ENCODE measurements at places on chromosomes 6 and 20.

DNA sequence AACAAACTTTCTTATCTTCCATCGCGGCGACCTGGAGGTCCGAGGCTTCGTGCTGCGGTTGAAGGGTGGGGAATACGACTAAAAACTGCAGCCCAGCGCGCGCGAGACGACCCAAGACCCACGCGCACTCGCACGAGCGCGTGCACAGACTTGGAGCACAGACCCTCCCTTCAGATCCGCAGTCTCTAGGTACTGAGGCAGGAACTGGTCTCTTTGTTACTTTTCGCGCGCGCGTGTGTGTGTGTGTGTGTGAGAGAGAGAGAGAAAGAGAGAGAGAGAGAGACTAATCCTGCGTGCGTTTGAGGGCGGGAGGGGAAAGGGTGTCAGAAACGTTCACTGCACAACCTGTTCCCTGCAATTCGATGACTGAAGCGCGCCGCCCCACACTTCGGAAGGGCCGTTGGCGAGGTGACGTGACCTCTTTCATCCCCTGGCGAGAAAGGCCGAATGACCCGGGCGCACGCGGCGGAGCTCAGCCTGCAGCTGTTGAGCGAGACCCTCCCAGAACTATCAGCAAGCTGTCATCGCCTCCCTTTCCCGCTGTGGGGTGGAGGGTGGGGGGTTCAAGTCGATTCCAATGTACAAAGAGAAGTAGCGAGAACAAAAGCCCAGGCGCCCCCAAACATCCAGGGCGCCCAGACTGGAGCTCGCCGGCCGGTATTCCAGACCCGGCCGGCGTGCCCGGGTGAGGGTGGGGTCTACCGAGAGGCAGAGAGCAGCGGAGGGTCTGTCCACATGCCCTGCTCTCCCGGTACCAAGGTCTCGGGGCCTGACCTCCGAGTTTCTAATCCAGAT is 1.5 kb upstream of the TUBB2B start:
- no peak for DNase-seq

DNA sequence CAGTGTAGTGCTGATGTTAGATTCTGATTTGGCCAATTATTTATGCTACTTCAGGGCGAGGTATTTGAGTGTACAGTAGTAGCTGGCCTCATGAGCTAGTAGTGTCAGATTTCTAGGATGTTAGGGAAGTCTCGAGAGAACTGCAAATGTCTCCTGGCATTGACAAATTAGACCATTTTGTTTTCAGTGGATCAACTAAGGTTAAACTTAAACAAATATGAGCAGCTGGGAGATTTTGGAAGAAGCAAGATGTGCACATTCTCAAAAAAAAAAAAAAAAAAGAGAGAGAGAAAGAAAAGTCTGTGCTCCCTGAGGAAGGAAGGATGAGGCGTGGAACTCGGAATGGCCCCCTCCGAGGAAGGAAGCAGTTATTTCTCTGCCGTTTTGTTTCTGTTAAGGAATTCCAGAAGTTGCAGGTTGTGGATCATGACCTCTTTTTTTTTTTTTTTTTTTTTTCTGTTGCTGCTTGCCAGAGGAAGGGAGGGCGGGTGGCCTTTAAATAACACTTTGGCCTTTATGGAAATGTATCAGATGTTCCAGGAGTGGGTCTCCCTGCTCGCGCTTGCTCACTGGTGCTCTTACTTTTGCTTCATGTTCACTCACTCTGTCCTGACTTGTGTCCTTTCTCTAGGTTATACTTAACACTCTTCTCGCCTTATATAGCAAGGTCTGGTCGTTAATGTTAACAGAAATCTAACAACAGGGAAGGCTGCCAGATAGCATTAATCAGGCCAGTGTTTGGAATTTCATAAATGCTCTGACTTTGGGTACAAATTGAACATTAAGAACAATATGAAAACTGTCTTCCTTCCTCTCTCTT is 124.4 kb downstream of the TCP11 start:
- no peak for DNase-seq

DNA sequence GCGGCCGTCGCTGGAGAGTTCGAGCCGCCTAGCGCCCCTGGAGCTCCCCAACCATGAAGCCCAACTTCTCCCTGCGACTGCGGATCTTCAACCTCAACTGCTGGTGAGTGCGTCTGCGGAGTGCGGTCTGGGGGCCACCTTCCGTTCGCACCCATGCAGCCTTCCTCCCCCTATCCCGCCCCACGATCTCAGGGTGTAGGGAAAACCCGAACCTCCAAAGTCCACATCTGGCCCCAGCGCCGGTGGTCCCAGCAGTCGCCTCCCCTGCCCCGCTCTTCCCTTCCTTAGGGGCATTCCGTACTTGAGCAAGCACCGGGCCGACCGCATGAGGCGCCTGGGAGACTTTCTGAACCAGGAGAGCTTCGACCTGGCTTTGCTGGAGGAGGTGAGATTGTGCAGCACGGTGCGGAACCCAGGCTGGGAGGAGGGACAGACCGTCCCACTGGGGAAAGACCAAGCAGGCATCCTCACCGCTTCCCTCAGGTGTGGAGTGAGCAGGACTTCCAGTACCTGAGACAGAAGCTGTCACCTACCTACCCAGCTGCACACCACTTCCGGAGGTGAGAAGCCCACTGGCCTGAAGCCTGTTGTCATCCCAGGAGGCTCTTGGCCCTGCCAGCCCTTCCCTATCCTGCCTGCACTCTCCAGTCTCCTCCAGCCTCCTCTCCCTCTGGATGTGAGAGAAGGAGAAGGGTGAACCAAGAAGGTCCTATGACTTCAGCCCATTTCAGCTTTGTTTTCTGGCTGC is 719 bp downstream of the SMPD2 start:
- DNase-seq = no peak

DNA sequence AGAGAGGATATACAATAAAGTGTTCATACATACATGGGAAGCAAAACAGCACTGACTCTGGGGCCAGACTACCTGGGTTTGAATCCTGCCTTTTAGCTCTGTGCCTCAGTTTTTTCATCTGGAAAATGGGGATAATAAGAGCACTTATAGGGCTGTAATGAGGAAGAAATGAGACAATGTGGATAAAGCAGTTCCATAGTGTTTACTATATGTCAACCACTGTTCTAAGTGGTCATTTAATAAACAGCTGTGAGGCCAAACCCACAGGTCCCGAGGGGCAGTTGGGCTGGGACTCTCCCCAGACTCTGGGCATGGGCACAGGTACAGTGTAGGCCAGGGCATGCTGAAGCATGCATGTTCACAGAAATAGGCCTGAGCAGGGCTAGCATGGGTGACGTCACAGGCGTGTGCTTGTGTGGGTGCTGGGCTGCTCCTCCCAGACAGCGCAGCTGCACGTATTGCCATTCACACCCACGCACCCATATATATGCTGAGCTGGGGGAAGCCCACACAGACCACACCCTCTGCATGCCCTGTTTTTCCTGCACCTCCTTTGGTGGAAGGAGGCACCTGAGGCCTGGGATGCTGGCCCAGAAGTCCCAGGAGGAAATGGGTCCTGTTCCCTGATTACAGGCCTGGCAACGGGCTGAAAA is 3.5 kb upstream of the PLCG1 start:
- no peak for DNase-seq

- DNase-seq = no peak
Observed at GRCh38 chr6:624979-625378, 31.9 kb downstream of the HUS1B start.

GRCh38 chr6:69622924-69623323 is 173.9 kb downstream of the LMBRD1 start:
- no peak for DNase-seq

GRCh38 chr6:117459204-117459944 is 23.1 kb upstream of the DCBLD1 start:
- no peak for DNase-seq

DNA sequence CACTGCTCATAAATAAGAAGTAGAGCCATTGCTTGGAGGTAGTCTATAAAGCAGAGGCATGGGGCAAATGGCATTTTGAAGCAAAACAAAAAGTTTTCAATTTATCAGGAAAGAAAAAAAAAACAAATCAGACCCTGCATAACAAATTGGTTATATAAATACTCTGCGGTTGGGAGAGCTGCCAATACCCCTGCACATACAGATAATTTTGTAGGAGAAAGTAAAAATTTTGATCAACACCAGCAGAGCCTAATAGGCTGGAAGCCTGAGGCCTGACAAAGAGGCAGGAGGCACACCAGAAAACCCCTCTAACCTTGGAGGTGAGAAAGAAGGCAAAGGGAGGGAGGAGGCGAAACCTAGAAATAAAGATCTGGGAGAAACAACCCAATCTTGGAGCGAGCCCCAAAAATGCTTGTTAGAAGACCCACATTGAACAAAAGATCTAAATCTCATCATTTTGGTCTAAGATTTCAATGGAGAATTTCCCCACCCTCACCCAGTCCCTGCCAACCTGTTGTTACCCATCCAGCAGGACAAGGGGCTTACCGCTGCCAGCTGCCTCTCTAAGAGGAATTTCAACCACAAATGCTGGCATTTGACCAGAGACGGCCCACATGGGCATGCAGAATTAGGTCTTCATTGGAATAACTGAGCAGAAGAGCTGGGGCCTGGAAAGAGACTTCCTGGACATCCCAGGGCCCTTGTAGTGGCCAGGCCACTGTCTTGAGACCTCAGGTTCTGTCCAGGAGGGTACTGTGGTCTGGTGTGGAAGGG is 28.4 kb downstream of the FOXA2 start:
- DNase-seq = no peak

GRCh38 chr6:136284909-136285308 is 4.7 kb downstream of the BCLAF1 start:
- DNase-seq = no peak

GRCh38 chr20:50251992-50252511 is 61.4 kb downstream of the CEBPB start:
- DNase-seq = no peak

DNA sequence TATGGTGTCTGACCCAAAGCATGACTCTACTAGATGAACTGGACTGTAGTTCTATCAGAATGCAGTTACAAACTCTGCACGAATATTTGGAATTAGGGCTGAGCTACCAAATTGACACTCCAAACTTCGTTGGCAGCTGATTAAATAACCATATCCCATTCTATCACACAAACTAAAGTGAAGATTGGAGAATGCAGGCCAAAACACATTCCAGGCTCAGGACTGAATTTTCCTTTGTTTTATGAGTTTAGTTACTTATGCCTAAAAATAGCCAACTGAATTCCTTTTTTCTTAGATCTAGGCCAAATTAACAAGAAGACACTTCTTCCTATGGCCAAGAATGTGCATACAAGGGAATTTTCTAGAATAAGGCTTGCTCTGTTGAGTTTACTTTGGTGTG is 9.7 kb upstream of the KIAA0408 start:
- no peak for DNase-seq

DNA sequence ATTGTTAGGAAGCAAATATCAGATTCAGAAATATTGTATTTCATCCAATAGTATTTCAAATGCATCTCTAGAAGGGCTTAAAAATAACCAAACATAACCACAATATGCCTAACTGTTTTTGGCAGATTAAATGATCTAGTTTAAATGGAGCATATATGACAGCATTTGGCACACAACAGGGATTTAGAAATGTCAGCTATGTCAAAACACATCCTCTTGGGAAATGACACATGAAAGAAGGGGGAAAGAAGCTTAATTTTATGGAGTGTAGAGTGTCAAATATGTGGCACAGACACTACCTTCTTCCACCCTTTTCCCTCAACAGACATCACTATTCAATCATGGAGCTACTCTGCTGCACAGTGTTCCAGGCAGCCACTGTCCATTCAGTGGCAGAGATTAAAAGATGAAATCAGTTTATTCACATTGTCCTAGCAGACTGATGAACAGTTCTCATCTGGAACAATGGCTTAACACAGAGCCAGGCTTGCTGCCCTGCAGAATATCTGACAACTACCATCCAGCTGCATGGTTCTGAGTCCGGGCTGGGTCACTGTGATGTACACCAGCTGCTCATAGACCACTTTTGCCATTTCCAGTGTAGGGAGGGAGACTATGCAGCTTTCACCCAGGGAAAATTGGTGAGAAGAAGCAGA is 349.8 kb downstream of the DHX35 start:
- no peak for DNase-seq

DNA sequence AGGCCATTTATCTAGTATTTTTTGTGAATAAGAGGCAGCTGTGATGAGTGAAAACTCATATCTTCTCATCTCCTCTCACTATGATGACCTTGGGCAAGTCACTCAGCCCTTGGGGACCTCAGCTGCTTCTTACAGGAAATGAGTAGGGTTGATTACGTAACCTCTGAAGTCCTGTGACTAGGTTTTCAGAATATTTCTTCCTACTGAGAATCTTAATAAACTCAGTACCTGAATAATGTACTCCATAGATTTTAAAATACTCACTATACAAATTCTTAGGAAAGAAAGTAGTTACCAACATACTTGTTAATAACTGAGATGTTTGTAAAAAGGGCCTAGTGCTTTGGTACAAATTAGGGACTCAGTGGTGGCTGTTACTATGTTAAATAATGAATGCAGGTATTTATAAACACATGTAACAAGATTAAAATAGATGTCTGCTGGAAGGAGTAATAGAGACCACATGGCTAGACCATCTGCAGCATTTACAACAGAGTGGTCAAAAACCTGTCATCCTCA is 60.9 kb downstream of the RPRD1B start:
- no peak for DNase-seq

GRCh38 chr20:45518282-45518681 is 2.9 kb upstream of the SPINT3 start:
- DNase-seq = no peak

- no peak for DNase-seq
Observed at GRCh38 chr6:43744931-43745727, 24.9 kb upstream of the VEGFA start.

GRCh38 chr6:14681699-14682487 is 564.0 kb upstream of the JARID2 start:
- DNase-seq = no peak

- no peak for DNase-seq
Observed at GRCh38 chr6:140203661-140204147, 829.3 kb upstream of the CITED2 start.

GRCh38 chr6:14309516-14309915 is 191.9 kb downstream of the CD83 start:
- DNase-seq = no peak

DNA sequence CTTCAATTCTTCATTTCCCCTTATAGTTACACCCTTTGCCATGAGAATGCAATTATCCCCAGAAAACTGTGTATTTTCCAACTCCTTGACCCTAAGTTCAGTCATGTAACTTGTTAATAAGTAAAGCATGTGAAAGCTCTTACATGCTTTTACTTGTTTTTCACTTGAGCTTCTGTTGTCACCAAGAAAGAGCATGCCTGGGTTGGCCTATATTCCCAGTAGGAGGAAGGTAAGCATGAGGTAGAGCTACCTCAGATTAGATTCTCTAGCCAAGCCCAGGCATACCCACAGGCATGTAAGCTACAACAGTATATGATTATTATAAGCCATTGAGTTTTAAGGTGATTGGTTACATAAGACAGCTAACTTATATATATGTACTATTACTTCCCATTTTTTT is 101.7 kb upstream of the SMLR1 start:
- DNase-seq = no peak

Measured in stimulated activated CD8-positive, alpha-beta memory T cell treated with anti-CD3 and anti-CD28 coated beads, Interleukin-2, amount 100 ng/mL, for 1 hour (primary cell).